ENCODE measurements at places on chromosomes 4 and X.

- DNase-seq = no peak
These were observed 78.4 kb upstream of the FUNDC1 start for GRCh38 chrX:44621078-44621477.

DNA sequence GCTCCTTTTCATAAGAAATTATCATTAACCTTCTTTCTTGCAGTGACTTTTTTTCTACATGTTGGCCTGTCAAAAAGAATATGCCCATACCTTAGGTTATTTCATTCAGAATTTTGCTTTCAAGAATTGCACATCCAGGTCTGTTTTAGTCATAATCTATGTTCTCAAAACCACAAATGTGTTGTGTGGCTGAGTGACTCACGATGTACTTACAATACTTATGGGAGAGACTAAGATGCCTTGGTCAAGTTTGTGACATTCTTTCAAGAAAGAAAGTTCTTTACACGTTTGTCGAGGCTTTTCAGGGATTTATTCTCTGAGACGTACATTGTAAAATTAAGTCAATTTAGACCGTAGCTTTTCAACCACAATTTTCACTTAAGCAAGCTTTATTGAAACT is 396.7 kb downstream of the FSTL5 start:
- no peak for DNase-seq

DNA sequence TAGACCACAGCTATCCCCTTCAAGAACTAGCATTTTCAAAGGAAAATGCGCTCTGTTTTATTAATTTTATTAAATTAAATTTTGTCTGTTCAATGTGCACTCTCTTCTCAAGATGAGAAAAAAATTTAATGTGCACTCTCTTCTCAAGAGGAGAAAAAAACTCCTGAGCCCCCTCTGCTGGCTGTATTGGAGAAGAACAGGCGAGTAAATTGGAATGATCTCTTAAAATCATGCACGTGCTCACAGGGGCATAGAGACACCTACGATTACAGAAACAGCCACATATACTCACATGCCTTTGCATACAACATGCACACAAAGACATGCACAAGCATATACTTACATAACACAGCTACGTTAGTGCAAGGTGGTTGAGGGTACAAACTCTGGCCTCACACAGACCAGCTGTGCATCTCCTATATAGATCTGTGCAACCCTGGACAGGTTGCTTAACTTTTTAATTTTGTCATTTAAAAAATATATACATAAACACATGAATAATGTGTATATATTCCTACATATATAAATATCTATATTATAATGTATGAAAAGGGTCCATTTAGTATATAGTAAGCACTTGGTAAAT is 176.2 kb upstream of the CXorf66 start:
- DNase-seq = no peak

GRCh38 chr4:18250564-18250963 is 229.0 kb upstream of the LCORL start:
- no peak for DNase-seq

GRCh38 chrX:24668111-24668510 is 21.0 kb upstream of the PCYT1B start:
- no peak for DNase-seq

- no peak for DNase-seq
These were observed 5.9 kb upstream of the RAB40AL start for GRCh38 chrX:102930990-102931756.

DNA sequence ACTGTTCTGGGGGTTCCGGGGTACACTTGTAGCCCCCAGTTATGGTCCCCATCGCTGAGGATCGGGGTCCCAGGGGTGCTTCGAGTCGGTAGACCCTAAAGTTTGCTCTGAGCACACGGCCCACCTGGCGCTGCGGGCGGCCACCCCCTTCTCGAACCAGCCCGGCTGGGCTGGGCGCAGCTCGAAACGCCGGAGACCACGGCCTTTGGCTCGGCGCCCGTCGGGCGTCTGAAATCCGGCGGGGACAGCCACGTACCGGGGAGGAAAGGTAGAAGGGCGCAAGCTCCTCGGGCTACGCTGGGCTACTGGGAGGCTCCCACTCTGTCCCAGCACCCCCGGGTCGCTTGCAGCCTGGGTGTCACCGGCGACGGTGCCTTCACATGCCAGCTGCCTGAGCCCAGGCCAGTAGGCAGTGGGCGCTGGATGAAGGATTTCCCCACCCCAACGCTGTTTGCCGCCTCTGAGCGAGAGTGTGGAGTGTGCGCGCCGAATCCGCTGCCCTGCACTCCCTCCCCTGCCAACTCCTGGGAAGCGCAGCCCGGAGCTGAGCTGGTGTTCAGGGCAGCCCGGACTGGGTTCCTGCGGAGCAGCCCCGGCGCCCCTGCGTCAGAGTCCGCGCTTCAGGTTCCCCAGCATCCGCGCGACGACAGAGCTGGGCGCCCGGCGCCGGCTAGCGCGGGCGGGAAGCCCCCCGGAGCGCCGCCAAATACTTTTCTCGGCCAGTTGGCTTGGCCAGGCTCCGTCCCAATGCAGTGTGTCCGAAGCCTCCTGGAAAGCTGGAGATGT is 637 bp downstream of the MAMLD1 start:
- no peak for DNase-seq

DNA sequence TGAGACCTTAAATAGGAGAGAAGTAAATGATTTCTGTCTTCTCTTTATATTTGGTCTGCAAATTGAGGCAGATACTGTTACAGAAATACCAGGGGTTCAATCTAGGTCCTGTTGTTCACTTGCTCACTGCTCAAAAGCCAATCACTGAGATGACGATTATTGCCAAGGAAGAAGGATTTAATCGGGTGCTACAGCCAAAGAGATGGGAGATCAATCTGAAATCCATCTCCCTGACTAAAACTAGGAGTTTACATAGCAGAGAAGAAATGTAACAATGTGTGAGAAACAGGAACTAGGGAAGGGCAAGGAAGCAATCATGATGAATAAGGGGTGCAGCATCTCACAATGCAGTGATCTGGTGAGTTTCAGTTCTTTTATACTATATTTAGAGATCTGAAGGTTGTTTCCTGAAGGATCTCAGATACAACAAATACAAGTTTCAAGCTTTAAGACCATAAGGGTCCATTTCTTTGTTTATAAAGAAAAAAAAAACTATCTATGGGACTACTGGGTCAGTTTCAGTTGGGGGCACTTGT is 117.9 kb upstream of the FAM9B start:
- no peak for DNase-seq

- DNase-seq = no peak
These were observed 127.5 kb downstream of the PAPSS1 start for GRCh38 chr4:107592519-107592918.

DNA sequence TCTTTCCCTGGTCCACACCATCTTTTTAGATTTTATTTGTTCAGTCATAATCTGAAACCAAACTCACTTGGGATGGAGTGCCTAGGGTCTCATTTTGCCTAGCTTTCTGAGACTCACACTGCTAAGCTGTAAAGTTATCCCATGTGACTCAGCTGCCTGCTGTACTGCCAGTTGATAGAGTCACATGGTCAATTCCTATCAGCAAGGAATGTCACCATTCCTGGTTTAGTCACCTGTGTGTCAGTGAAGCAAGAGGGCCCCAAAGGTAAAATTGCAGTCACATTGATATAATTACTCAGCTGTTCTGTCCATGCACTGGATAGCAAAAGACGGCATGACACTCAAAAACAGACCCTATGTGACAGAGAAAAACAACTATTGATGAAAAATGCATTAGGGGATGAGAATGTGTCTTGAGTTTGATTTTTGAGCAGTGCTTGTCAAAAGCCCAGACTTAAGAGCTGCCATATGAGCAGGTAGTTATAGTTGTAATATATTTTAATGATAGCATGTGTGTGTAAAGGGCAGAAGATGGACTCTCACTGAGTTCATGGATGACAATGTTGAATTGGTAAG is 413.2 kb downstream of the PPARGC1A start:
- no peak for DNase-seq

- no peak for DNase-seq
These were observed 4.1 kb upstream of the FAM200B start for GRCh38 chr4:15677507-15677988.

- DNase-seq = no peak
These were observed 58.7 kb downstream of the RWDD4 start for GRCh38 chr4:183600189-183600685.

- no peak for DNase-seq
These were observed 60.9 kb downstream of the BMP15 start for GRCh38 chrX:50971395-50971794.

DNA sequence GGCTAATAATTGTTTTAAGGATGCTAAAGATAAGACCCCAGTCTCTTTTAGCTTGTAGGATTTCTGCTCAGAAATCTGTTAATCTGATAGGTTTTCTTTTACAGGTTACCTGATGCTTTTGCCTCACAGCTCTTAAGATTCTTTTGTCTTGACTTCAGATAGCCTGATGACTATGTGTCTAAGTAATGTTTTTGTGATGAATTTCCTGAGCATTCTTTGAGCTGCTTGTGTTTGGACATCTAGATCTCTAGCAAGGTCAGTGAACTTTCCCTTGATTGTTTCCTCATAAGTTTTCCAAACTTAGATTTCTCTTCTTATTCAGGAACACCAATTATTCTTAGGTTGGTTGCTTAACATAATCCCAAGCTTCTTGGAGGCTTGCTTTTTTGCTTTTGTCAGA is 104.1 kb downstream of the ZNF518B start:
- no peak for DNase-seq

DNA sequence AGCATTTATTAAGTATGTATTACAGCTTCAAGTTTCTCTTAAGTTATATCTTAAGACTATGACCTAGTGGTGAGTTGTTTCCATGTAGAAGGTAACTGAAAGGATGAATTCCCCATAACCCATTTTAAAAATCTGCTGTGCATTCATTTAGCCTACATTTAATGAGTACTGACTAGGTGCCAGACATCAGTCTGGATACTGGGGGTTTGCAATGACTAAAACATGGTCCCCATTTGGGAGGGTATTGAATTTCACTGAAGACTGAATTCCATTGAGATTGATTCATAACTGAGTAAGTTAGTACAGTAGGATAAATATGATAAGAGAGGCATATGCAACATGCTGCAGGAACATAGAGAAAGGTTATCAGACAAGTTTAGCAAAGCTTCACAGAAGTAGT is 241.5 kb downstream of the FRAS1 start:
- no peak for DNase-seq

DNA sequence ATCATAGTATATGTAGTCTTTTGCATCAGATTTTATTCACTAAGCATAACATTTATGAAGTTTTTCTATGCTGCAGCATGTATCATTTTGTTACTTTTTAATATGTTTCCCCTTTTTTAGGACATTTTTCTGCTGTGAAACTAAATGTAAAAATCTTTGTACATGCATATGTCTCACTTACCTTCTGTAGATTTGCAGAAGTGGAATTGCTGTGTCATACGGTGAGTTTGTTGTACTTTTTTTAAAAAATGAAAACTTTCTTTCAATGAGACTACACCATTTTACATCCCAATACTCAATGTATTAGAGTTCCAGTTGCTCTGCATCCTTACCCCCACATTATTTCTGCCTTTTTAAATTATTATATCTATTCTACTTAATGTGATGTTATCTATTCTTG is 868.9 kb downstream of the PDHA2 start:
- DNase-seq = no peak

DNA sequence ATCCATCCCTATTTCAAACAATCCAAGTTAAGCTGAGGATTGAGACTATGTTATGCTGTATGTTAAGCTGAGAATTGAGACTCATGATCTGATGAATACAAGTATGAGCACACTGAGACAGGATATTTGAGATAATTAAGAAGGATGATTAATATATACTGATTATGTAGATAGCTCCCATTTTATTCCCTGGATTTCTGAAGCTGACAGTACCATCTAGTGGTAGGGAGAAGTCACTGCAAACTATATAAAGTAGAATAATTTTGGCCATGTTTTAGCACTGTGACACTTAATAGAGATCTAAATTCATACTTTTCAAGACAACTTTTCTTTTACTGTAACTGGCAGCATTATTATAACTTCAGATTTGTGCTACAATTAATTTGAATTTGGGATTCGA is 63.8 kb upstream of the HPRT1 start:
- no peak for DNase-seq

GRCh38 chrX:155406429-155406828 is 24.5 kb downstream of the F8A2 start:
- DNase-seq = no peak

GRCh38 chrX:116276261-116276660 is 105.7 kb downstream of the AGTR2 start:
- DNase-seq = no peak

GRCh38 chr4:184097241-184097605 is 120.5 kb downstream of the ENPP6 start:
- DNase-seq = no peak

DNA sequence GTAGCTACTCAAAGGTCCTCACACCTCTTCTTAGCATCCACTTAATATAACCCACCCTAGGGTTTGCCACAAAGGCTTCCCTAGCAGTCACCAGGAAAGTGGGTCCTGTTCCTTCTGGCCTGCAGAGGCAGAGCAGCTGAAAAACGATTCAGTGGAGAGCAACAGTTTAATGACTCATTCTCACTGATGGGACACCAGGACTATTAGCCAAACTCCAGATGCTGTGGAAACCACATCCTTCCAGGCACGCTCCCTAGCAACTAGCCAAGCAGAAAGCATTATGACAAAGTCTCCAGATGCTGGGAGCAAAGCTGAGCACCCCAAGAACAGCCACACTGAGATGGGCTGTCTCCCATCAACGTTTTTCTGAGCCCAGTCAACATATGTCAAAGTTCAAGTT is 30.3 kb upstream of the UTP14A start:
- DNase-seq = no peak

DNA sequence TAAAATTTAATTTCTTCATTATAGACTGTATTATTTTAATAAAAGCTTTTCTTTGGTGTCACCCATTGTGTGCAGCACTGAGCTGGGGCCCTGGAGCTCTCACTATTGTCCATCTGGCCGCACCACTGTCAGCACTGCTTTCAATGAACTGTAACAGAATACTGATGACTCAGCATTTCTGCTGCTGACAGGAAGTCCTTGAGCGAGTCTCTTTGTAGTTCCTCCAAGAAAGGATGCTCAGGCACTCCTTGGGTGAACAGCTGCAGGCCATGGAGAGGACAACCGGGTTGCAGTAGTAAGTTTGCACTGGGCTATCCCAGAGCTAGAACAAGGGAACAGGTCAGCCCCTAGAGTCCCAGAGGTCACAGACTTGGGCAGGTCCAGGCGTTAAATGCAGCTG is 81.6 kb downstream of the SORBS2 start:
- DNase-seq = no peak

All from brain pericyte (primary cell).